ENCODE measurements at places on chromosomes 6 and 20. TPM values are rescaled to one million over a fixed set of nuclear protein-coding genes. Genes with fewer than 3 reads are reported as not detected.

Gene REV3L
- 5.2 TPM for total RNA-seq

Gene KCNK16
- total RNA-seq = not detected

Gene PRRT1
- total RNA-seq = not detected

Gene GPX6
- not detected for total RNA-seq
